Activated CD4-positive, alpha-beta T cell treated with anti-CD3 and anti-CD28 coated beads for 48 hours (primary cell): ENCODE measurements at places on chromosomes 11 and 22.

GRCh38 chr22:46070803-46071450 lies 79.4 kb upstream of the PPARA start:
- DNase-seq, result peak; percentile 58

- DNase-seq, result no peak
These were observed 72.2 kb upstream of the BID start for GRCh38 chr22:17846326-17846992.

DNA sequence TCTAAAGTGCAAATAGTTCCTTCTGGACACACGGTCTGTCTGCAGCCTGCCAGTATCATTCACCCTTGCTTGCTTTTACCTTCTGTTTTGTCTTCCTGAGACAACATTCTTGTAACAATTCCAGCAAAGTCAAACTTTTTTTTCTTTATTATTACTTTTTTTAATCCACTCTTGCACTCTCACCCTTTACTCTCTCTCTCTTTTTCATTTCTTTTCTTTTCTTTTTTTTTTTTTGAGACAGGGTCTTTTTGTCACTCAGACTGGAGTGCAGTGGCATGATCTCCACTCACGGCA lies 53.7 kb downstream of the MCHR1 start:
- no peak for DNase-seq

DNA sequence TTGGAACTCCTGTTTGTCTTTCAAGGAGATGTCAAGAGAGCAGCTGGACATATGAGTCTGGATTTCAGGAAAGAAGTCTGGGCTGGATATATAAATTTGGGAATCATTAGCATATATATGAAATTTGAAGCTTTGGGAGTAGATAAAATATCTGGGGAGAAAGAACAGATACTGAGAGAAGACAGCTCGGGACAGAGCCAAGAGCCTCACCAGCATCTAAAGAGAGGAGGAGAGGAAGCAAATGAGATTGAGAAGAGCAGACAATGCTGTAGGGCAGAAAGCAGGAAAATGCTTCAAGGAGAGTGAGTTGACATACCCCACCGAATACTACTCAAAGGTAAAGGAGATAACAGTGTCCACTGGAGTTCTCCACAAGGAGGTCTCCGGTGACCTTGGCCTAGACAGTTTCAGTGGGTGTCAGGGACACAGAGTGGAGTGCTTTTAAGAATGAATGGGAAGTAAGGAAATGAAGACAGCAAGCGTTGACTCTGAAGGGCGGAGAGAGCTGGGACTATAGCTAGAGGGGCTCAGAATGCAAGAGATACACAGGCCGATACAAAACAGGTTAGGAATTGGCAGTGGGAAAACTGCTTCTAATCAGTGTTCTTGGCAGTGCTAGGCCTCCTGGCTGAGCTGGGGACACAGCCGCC lies 862 bp downstream of the APBB1 start:
- DNase-seq, result no peak

DNA sequence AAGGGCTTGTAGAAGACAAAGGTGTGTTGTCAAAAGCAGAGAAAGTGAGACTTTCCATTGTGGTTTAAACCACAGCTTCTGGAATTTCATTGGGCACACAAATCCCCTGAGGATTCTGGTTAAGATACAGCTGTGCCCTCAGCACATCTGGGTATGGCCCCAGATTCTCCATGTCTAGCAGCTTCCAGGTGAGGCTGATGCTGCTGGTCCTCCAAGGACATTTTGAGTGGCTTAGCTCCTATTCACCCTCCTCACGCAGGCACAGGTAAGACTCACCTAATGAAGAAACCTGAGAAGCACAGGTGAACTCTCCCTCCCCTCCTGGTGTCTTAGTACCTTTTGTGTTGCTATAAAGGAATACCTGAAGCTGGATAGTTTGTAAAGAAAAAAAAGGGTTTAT lies 88.9 kb upstream of the IGLL5 start:
- no peak for DNase-seq

DNA sequence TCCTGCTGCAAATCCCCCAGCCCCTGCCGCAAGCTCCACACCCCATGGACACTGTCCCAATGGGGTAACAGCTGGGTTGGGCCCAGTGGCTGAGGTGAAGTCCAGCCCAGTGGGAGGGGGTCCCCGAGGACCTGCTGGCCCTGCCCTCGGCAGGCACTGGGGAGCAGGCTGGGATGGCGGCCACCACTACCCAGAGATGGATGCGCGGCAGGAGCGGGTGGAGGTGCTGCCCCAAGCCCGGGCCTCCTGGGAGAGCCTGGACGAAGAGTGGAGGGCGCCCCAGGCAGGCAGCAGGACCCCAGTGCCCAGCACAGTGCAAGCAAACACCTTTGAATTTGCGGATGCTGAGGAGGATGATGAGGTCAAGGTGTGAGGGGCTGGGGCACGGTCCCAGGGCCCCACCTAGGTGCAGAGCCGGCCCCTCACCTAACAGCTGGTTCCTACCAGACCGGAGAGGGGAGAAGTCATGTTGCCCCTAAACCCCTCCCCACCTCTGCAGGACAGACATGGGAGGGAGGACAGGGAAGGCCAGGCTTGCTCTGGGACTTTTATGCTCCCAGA lies 8.2 kb downstream of the CDC42EP1 start:
- DNase-seq, result no peak

DNA sequence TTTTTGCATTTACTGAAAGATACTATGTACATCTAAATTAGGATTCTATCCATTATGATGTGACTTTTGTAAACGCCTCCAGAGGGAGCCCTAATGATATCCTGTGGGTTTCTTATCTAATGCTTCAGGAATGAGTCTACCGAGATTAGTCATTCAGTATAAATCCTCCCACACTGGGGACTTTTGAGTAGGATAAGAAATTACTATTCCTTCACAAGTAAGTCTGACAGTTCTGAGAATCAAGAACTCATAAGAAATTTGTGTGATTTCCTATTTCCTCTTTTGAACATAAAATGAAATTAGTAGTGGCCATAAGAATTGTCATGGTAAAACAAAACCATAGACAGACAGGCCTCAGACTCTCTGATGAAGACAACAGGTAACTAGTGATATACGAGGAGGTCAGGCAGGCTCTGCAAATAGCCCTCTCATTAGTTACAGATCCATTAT lies 10.0 kb upstream of the OR5M1 start:
- no peak for DNase-seq

DNA sequence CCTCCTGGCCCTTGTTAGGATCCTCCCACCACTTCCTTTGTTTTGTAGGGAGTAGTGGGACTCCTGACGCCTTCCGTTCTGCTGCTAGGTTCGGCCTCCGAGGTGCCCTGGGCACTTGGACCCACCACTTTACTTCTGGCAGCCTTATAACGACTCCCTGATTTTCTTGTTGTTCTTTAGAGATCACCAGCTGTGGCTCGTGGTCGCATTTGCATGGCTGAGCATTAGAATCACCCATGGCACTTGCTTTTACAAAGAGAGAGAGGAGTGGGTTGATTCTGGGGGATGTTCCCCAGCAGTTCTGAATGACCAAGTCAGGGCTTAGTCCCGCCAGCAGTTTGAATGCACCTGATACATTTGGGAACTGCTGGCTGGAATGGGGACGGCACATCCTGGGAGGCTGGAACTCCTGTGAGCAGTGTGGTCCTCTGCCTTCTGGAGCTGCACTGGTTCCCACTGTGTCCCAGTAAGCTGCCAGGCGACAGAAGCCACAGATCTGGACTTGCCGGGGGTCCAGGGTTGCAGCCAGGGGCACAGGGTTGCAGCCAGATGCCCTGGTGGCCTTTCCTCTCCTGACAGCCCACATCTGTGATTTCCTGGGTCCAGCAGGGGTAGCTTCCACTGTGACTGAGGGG lies 4.1 kb downstream of the TUB start:
- no peak for DNase-seq

DNA sequence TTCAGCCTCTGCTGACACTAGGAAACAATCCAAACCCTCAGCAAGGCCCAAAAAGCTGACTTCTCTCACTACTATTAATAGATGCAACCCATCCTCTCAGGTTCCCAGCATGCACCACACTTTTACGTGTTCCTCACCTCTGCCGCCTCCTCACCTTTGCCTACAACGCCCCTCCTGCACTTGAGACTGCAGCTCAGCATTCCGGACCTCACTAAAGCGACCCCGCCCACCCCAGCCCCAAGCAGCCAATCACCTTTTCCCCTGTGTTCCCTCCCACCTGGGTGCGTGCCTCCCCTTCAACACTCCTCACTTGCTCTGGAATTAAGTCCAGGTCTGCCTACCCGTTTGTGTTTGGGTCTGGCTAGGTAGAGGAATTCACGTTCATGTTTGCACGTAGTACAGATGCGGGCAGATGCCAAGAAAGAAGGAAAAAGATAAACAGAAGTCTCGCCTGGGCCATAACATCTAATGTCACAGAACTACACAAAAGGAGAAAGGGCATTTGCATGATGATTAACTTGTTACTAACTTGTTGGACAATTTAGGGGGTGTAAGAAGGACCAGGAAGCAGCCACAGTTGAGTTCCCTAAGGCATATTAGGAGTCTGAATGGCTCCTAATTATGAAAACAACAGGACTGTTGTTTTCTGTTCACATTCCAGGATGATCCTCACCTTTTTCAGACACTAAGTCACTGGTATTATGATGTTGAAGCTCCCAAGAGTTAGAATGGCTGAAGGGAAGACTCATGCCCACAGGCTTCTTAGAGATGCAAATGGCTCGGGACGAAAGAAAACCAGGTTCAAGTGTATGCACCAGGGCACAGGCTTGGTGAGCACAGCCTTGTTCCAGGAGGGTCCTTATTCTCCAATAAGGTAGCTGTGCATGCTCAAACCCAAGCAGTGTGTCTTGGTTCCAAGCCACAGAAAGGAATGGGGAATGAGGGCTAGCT lies 102.2 kb downstream of the MICAL3 start:
- DNase-seq, result no peak

GRCh38 chr22:30238136-30238535 lies 8.4 kb downstream of the LIF start:
- DNase-seq, result no peak

GRCh38 chr22:43953988-43954785 lies 1.1 kb upstream of the SAMM50 start:
- no peak for DNase-seq

DNA sequence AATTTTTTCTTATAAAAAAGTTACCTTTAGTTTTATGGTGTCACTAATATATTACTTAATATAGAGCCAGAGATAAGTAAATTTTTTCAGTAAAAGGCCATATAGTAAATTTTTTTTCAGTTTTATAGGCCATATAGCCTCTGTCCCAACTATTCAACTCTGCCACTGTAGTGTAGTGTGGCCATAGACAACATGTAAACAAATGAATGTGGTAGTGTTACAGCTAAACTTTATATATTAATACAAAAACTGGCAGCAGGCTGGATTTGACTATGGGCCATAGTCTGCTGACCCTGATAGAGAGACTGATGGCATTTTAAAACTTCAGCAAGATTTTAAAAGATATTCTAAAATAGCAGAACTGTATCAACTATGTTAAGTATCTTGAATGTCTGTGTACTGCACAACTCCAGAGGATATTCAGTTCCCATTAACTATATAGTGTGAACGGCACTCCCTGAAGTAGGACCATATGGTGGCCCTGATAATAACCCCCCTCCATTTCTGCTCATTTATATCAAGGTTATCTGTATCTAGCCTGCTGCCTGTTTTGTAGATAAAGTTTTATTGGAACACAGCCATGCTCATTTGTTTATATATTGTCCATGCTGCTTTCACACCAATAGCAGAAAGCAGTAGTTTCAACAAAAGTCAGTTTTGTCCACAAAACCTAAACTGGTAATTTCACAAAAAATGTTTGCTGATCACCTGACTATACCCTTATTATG lies 71.6 kb downstream of the PRMT3 start:
- no peak for DNase-seq

- DNase-seq, result no peak
These were observed 10.1 kb downstream of the MUC2 start for GRCh38 chr11:1084561-1085439.
